Spinal cord (tissue), 10 donors: ENCODE measurements at places on chromosomes 1 and 21. TPM values are rescaled to one million over a fixed set of nuclear protein-coding genes. Genes with fewer than 3 reads are reported as not detected.

The NKAIN1 gene
- total RNA-seq: 16.6 TPM

DNA sequence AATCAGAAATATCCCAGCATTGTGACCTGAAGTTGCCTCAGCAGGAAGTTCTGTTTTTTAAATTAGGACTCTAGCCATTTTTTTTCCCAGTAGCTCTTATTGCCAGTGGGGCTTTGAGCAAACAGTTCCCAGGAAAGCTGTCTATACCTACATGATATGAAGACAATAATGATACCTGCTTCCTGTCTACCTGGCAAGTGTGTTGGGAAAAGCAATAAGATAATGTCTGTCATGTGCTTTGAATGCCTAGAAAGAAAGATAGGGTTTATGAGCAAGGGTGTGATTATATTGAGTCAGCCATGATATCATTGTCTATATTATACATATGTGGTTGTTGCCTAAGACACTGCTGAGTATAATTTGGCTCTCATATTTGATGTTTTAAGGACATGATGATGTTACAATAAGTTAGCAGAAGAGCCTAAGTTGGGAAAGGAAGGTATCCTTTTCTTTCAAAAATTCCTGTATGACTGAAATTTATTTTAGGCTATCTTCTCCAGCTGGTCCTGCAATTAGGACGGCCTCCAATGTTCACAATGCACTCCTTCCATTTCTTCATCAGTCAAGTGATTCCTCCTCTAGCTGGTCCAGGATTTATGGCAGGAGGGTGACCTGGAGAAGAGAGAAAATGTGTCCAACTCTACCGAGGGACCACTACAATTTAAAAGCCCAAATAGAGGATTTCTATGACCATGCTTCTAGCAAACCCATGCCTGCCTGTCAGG is 99.6 kb upstream of the CDC42BPA start:
- H3K27ac ChIP-seq: no peak overlapping the region
- no peaks in the 10 kb centered on the region for H3K27me3 ChIP-seq
- H3K36me3 ChIP-seq: no peaks in the 10 kb centered on the region
- H3K4me1 ChIP-seq: no peaks in the 10 kb centered on the region
- H3K4me3 ChIP-seq: no peak overlapping the region
- no peak for DNase-seq

The HAO2 gene
- total RNA-seq: not detected

The CFHR4 gene
- total RNA-seq: 0.11 TPM

GRCh38 chr1:166164995-166165660 is 1.7 kb downstream of the FAM78B start:
- peaks cover 29% of the 10 kb centered on the region for H3K4me1 ChIP-seq
- peak overlapping the region; percentile 36 for H3K27ac ChIP-seq
- H3K27me3 ChIP-seq: no peaks in the 10 kb centered on the region

The CORT gene
- total RNA-seq: 1.9 TPM
